RKO (cell line): ENCODE measurements at places on chromosomes 11 and 22.
A peak's percentile ranks its signal among the peaks of the same experiment; 100 is the strongest.

- no peak for DNase-seq
These were observed 267.4 kb upstream of the NCAM1 start for GRCh38 chr11:112693781-112694180.

- DNase-seq: no peak
These were observed 31.8 kb upstream of the FBLN1 start for GRCh38 chr22:45470871-45471270.

- DNase-seq: no peak
These were observed 15.2 kb downstream of the ROBO4 start for GRCh38 chr11:124882339-124883071.

- no peak for DNase-seq
These were observed 9.5 kb downstream of the TNNT3 start for GRCh38 chr11:1928891-1929541.

GRCh38 chr11:19355601-19356000 lies 114.9 kb upstream of the E2F8 start:
- DNase-seq: no peak

GRCh38 chr22:23137905-23138561 lies 3.8 kb downstream of the RSPH14 start:
- no peak for DNase-seq

DNA sequence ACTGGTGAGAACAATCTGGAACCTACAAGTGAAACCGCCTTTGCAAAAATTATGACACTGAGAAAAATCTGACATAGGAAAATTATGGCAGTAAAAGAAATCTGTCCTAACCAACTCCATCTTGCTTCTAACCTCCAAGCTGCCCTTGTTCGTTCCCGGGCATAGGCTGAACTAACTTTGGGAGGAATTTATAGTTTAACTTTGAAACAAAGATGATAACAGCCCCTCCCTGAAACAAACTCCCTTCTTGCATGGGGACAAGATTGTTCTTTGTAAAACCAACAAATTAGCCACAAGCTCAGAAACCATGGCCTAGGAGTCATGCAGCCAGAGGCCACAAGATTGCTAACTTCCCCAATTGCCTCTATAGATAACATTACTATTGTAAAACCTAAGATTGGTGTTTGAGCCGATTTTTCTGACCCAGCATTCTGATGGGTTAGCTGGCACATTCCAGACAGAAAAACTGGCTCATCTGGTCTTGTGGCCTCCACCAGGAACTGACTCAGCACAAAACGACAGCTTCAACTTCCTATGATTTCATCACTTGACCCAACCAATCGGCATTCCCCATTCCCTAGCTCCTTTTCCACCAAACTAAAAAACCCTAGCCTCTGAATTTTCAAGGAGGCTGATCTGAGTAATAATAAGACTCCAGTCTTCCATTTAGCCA lies 3.6 kb upstream of the CCDC81 start:
- peak; percentile 79 for DNase-seq

DNA sequence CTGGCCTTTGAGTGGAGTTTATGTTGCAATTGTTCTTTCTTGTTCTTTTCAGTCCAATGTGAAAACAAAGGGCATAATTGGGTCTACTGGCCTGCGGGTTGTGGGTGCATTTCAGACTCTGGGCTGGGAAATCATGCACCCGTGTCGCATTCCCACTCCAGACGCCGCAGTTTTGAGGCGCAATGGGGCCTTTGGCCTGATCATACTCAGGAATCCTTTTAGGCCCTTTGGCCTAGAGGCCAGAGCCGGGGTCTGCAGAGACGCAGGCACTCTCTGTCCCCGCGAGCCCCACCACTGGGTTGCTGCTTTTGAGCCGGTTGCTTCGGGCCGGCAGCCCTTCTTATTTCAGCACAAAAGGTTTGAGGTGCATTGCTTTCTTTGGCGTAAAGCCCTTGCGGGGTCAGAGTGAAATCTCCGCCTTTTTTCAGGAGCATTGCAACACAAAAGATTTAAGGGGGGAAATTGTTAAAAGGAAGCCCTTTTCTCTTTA lies 48.4 kb upstream of the DBX1 start:
- DNase-seq: no peak

GRCh38 chr22:25182131-25183110 lies 17.2 kb upstream of the CRYBB3 start:
- no peak for DNase-seq

- DNase-seq: no peak
These were observed 45.6 kb upstream of the POLD3 start for GRCh38 chr11:74546752-74547151.

GRCh38 chr11:80519596-80520506 lies 1079.0 kb upstream of the TENM4 start:
- peak; percentile 3 for DNase-seq

- no peak for DNase-seq
These were observed 16.1 kb upstream of the TBX1 start for GRCh38 chr22:19744350-19745006.

GRCh38 chr22:26481694-26482093 lies 1.9 kb downstream of the HPS4 start:
- no peak for DNase-seq

GRCh38 chr11:9765320-9766101 lies 101.6 kb downstream of the SWAP70 start:
- DNase-seq: no peak

GRCh38 chr11:74284466-74284865 lies 27.0 kb downstream of the P4HA3 start:
- DNase-seq: no peak

DNA sequence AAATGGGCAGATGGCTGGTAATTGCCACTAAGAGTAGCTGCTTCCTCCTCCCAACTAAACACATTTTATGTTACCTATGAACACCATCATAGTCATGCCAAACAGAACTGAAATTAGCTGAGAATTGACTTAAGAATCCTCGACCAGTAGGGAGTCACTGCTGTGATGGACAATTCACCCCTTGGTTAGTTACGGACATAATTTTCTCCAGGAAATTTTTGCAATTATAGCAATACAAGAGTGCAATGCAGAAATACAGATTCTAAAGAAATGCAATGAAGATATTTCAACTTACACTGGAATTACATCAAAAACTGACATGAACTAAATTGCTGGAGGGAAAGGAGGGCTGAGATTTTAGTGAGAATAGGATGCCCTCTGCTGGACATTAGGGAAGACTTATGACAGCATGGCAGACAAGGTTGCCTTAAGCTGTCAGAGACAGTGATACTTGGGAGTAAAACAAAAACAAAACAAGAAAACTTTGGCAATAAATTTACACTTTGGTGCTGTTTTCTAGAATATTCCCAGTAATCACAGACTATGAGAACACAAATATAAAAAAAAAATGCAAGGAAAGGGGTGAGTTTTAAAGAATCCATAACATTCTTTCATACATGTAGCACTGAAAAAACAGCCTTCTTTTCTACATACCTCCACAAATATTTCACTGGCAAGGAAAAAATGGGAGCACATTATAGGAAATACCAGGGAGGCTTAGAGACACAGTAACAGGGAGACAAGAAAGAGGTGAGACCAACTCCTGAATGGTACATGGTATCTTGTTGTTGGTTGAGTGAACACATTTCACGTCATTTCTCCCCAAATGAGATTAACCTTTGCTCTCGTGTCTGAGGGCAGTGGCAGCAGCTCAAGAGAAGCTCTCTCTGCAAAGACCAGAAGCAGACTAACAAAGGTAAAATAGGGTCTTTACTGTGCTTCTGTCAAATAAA lies 11.2 kb upstream of the PPP2R1B start:
- DNase-seq: peak; percentile 81

- no peak for DNase-seq
These were observed 69.6 kb downstream of the KIAA1671 start for GRCh38 chr22:25021976-25022711.

- DNase-seq: no peak
These were observed 24.2 kb downstream of the EIF4G2 start for GRCh38 chr11:10784232-10785145.

GRCh38 chr11:46119352-46120216 lies 1.7 kb downstream of the PHF21A start:
- peak; percentile 76 for DNase-seq

- DNase-seq: no peak
These were observed 7.7 kb downstream of the SCN2B start for GRCh38 chr11:118168751-118169150.

DNA sequence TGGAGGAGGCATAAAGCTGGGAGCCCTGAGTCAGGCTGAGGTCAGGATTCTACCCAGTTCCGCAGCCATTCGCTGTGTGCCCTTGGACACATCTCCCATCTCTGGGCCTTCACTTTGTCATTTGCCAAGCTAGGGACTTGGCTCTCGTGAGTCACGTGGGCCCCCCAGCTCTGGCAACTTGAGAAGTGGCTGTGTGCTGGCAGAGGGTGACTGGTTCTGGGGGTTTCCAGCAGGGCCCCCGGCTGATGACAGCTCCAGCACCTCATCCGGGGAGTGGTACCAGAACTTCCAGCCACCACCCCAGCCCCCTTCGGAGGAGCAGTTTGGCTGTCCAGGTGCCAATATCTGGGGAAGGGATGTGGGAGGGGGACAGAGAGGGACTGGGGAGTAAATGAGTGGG lies 46.6 kb downstream of the CD6 start:
- no peak for DNase-seq

DNA sequence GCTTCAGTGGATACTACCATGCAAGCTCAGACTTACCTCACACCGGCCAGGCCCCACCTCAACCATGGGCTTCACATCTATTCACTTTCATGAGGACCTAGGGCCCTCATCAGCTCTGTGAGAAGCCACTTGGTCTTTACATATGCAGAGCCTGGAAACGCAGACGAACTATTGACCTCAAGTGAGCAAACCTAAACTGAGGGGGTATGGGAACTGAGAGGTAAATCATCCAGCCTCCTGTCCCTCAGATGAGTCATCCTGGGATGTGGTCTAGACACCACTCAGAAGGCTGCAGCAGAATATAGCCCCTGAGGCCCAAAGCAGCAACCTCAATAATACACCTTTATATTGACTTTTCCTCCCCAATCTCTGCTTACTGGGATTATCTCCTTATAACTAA lies 578.0 kb downstream of the INSC start:
- no peak for DNase-seq

GRCh38 chr11:70397336-70397982 lies 870 bp upstream of the CTTN start:
- no peak for DNase-seq

GRCh38 chr11:44269369-44270351 lies 40.3 kb downstream of the ALX4 start:
- no peak for DNase-seq

- no peak for DNase-seq
These were observed 69.4 kb upstream of the AMPD3 start for GRCh38 chr11:10385696-10386095.

DNA sequence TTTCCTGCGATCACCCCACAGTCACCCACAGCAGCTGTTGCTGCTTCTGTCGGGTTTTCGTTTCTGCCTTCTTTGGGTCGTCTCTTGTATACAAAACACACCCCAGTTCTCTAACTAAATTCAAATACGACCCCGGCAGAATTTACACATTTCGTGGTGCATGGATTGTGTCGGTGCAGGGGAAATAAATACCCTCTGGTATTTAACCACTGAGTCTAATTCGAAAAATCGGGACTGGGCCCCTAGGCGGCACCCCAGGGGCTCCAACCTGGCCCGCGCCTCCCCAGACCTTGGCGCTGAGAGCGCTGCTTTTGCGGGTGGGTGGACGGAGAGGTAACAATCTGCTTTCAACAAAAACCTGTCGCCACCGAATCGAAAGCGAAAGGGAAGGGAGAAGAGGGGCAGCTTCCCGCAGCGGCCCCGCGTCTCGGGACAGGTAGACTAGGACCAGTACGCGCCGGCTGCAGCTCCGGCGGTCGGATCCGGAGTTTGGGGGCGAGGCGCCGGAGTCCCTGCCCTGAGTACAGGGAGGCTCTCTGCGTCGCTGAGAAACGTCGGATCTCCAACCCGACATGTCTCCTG lies 4.4 kb downstream of the ALX4 start:
- no peak for DNase-seq

DNA sequence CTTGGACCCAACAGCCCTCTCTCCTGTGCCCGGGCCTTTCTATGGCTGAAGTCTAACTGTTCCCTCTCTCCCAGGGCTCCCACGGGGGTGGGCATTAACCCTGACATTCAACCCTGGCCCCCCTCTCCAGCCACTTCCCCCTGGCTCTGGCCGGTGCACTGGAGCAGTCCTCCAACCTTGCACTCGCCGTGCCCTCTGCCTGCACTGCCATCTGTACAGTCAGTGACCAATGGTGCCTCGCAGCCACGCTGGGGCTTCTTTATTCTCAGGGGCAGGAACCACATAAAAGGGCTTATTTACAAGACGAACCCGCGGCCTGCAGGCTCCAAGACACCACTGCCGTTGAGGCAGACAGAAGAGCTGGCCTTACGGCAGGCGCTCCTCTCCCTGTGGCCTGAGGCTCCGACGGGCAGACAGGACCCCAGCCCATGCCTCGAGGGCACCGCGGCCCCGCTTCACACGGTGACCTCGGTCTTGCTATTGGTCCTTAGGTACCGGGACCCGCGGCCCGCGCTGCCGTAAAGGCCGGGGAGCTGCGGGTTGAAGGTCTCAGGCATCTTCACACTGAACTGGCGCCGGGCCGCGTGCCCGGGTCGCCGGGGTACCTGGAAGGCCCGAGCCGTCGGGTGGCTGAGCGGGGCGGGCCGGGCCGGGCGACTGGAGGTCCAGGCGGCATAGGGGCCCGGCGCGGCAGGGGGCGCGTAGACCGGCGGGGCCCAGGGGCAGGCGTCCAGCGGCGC lies 5.4 kb downstream of the SHISA8 start:
- no peak for DNase-seq

DNA sequence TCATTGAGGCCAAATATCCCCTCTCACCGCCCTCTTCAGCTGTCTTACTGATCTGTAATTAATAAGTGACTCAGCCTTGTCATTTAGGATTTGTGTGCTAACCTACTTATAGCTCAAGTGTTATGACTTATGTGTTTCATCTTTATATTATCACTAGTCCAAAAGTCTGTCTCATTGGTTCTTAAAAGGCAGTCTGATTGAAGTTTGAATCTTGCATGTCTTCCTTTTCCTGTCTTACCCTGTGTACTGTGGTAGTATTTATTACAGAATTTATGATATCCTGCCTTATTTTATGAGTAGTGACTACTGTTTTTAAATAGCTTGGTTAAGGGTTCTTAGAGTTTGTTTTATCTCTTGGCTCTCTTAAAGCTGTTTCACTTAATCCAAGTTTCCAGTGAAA lies 6.3 kb downstream of the DEPDC7 start:
- DNase-seq: no peak

DNA sequence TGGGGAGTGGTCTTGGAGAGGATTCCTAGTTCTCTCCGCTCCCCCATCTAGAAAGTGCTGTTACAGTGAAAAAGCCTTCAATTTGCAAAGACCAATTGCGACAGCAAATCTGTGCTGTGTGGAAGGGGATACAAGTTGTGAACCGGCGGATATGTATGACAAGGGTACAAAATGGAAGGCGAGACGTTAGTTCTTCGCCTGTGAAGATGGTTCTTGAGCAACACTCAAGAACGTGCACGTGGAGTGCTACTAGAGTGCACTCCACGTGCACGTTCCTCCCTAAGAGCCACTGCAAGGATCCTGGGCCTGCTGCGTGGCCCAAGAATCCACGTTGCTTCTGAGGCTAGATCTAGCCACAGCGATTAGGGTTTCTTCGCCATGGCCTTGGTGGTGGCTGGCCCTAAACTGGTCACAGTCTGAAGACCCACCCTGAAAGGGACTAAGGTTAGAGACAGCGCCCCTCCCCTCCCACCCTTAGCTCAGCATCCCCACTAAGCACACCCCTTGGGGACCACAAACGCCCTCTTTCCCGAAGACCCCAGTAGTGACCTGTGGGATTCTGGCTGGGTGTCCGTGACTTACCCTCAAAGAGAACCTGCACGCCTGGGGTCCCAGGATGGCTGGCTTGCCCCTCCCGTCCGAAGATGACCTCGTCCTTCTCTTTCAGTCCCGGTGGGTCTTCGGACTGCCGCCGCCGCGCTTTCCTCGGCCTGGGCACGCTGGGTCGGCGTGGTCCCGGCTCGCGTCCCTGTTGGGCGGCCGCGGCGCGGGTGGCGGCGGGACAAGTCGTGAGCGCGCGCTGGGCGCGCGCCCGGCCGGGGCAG lies 519 bp upstream of the PDE3B start:
- peak; percentile 47 for DNase-seq
